ENCODE measurements at places on chromosomes 4 and X. TPM values are rescaled to one million over a fixed set of nuclear protein-coding genes. Genes with fewer than 3 reads are reported as not detected.
A peak's percentile ranks its signal among the peaks of the same experiment; 100 is the strongest.

The CORIN gene
- total RNA-seq, result 4.8 TPM

The SRP72 gene
- total RNA-seq, result 51.9 TPM

GRCh38 chr4:147085781-147086180 is 140.1 kb upstream of the TTC29 start:
- peaks cover 10% of the 10 kb centered on the region for H3K4me1 ChIP-seq
- DNase-seq, result no peak
- H3K36me3 ChIP-seq, result no peaks in the 10 kb centered on the region
- no peak overlapping the region for H3K4me3 ChIP-seq

The FAT4 gene
- 60.9 TPM for total RNA-seq

DNA sequence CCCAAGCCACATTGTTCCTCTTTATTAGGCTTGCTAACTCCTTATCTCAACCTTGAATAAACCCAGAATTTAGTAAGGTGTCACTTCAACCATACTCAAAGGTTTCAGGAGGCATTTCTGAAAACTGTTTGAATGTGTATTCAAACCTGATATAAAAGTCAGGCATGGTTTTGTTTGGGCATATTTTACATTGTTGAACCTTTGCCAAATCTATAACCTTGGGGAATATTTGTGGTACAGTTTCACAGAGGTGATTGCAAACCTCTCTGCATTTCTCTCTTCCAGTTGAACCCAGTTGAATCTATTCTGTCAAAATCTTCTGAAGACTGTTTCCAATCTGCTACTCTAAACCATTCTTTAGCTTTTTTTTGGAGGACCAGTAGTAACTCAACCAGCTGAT is 409.0 kb downstream of the TECRL start:
- H3K4me3 ChIP-seq, result no peak overlapping the region
- H3K4me1 ChIP-seq, result no peaks in the 10 kb centered on the region
- H3K36me3 ChIP-seq, result no peaks in the 10 kb centered on the region
- DNase-seq, result no peak
- no peaks in the 10 kb centered on the region for H3K27me3 ChIP-seq
- no peak overlapping the region for H3K27ac ChIP-seq

- H3K27me3 ChIP-seq, result no peaks in the 10 kb centered on the region
- DNase-seq, result no peak
- H3K36me3 ChIP-seq, result no peaks in the 10 kb centered on the region
- H3K4me1 ChIP-seq, result peaks cover 46% of the 10 kb centered on the region
- peak within 1 kb of the TSS; percentile 70 for H3K4me3 ChIP-seq
Observed at GRCh38 chrX:9464435-9465371, at the start of gene TBL1X. TSS of gene TBL1X (plus strand) at chrX:9465058. CDS start at chrX:9653587, 188,529 bp downstream.

- no peaks in the 10 kb centered on the region for H3K27me3 ChIP-seq
- peaks cover 70% of the 10 kb centered on the region for H3K36me3 ChIP-seq
- H3K27ac ChIP-seq, result peak overlapping the region; percentile 8
Observed at GRCh38 chrX:115642311-115642710, 81.3 kb downstream of the PLS3 start.

The GSTCD gene
- 14.5 TPM for total RNA-seq

GRCh38 chrX:41110801-41111625 is 25.8 kb downstream of the USP9X start:
- H3K27ac ChIP-seq, result no peak overlapping the region
- DNase-seq, result no peak
- H3K4me1 ChIP-seq, result peaks cover 74% of the 10 kb centered on the region
- no peaks in the 10 kb centered on the region for H3K27me3 ChIP-seq
- H3K4me3 ChIP-seq, result no peak overlapping the region

GRCh38 chr4:54359919-54360650 is 131.0 kb downstream of the PDGFRA start:
- no peak overlapping the region for H3K4me3 ChIP-seq
- H3K4me1 ChIP-seq, result no peaks in the 10 kb centered on the region
- H3K27ac ChIP-seq, result no peak overlapping the region
- no peak for DNase-seq
- no peaks in the 10 kb centered on the region for H3K27me3 ChIP-seq

GRCh38 chrX:102988517-102988916 is 51.4 kb downstream of the RAB40AL start:
- no peak overlapping the region for H3K27ac ChIP-seq
- H3K4me1 ChIP-seq, result no peaks in the 10 kb centered on the region
- H3K27me3 ChIP-seq, result no peaks in the 10 kb centered on the region
- H3K4me3 ChIP-seq, result no peak overlapping the region

The RTL9 gene
- not detected for total RNA-seq

The CYTL1 gene
- 2.0 TPM for total RNA-seq

DNA sequence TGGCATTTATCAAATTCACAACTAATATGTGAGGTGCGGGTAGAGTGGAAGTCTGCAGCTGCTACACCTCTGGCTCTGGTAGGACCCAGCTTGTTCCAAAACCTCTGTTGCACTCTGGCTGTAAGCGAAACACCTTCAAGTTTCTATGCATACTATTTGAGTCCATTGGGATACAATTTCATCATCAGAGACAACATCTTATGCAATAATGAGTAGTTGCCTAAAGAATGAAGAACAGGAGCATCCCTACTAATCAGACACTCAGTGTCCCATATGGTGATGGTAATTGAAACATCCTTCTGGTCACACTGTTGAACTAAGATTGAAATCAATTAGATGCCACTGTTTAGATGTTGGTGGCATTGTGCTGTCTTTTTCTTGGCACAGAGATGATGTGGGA is 178.4 kb downstream of the MGST2 start:
- H3K4me3 ChIP-seq, result no peak overlapping the region
- DNase-seq, result no peak
- no peaks in the 10 kb centered on the region for H3K4me1 ChIP-seq
- no peak overlapping the region for H3K27ac ChIP-seq
- H3K27me3 ChIP-seq, result no peaks in the 10 kb centered on the region
- H3K36me3 ChIP-seq, result no peaks in the 10 kb centered on the region

DNA sequence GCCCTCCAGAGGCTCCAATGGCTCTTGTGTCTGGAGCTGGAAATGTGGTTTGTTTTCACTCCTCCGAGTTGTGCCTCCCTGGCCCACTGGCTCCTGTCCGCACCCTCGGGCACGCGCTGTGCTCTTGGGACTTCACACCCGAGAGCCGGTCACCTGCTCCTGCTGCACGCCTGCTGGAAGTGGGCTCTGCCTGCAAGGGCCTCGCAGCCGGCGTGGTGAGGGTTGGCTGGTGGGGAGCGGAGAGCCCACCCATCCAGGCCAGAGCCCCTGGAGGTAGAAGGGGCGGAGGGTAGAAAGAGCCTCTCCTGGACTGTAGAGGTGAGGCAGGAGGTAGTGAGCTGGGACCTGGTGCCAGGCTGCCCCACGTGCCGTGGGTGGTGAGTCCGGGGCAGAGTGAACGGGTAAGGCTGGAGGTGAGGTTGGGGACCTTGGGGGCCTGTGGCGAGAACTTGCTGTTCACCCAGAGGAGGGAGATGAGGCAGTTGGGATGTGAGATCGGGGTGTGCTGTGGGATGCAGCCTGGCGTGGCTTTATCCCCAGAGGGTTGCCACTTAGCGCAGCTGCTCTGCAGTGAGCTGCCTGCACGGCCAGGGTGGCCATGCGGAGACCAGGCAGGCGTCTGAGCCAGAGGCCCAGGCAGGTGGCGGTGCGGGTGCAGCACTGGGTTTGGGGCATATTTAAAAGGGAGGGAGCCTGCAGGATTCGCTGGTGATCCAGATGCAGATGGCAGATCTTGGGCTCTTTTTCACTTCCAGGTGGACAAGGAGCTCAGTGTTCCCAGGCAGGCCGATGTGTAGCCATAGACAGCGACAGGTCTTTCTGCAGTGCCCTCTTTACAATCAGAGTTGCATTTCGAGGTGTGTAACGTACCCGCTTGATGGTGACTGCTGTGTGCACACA is 48.8 kb downstream of the PCGF3 start:
- no peak for DNase-seq
- H3K4me1 ChIP-seq, result peaks cover 16% of the 10 kb centered on the region
- H3K27ac ChIP-seq, result no peak overlapping the region
- H3K27me3 ChIP-seq, result no peaks in the 10 kb centered on the region
- H3K36me3 ChIP-seq, result peaks cover 53% of the 10 kb centered on the region

- no peaks in the 10 kb centered on the region for H3K27me3 ChIP-seq
- no peaks in the 10 kb centered on the region for H3K36me3 ChIP-seq
- no peak overlapping the region for H3K4me3 ChIP-seq
- no peak for DNase-seq
- peaks cover 9% of the 10 kb centered on the region for H3K4me1 ChIP-seq
Observed at GRCh38 chrX:110021258-110022022, 18.5 kb downstream of the TMEM164 start.

The SMIM31 gene
- not detected for total RNA-seq

The CACNA1F gene
- total RNA-seq, result 0.06 TPM

DNA sequence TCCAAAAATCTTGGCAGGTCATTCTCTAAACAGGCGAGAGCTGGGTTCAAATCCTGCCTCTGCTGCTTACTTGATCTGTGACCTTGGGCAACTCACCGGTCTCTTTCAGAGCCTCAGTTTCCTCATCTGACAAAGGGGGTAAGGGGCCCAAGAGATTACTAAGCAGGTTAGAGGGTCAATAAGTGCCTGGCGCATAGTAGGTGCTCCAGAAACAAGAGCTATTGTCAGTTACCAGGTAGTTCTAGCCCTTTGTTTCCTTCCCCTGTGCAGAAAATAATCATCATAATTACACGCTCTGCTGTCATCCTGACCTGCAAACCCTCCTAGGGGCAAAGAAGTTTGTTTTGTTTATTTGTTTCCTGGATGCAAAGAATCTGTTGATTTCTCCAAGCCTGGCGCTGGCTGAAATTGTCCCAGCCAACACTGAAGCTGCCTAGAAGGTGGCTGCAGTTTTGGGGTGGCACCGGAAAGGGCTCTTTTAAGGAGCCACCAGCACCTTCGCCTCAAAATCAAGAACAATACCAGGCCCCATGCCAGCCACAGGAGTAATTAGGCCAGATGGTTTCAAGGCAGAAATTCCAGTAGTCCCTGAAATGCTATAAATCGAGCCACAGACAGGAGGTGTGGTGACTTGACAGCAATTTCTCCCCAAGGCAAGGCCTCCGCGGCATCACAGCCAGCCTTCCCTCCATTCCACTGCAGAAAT is 10.2 kb upstream of the KIAA0232 start:
- H3K36me3 ChIP-seq, result no peaks in the 10 kb centered on the region
- DNase-seq, result no peak
- H3K4me1 ChIP-seq, result peaks cover 22% of the 10 kb centered on the region

The MAGEA12 gene
- total RNA-seq, result not detected

The CCNB3 gene
- 4.9 TPM for total RNA-seq

- no peak for DNase-seq
- no peak overlapping the region for H3K27ac ChIP-seq
- H3K27me3 ChIP-seq, result no peaks in the 10 kb centered on the region
- H3K4me3 ChIP-seq, result no peak overlapping the region
Observed at GRCh38 chr4:23401572-23401971, 488.3 kb downstream of the PPARGC1A start.

- no peak overlapping the region for H3K4me3 ChIP-seq
- no peaks in the 10 kb centered on the region for H3K27me3 ChIP-seq
- H3K4me1 ChIP-seq, result no peaks in the 10 kb centered on the region
- no peaks in the 10 kb centered on the region for H3K36me3 ChIP-seq
- H3K27ac ChIP-seq, result no peak overlapping the region
- no peak for DNase-seq
Observed at GRCh38 chrX:17635231-17635630, 102.1 kb upstream of the SCML1 start.

All from esophagus muscularis mucosa (tissue), 4 donors.